ENCODE measurements at places on chromosomes 5 and 9. TPM values are rescaled to one million over a fixed set of nuclear protein-coding genes. Genes with fewer than 3 reads are reported as not detected.

DNA sequence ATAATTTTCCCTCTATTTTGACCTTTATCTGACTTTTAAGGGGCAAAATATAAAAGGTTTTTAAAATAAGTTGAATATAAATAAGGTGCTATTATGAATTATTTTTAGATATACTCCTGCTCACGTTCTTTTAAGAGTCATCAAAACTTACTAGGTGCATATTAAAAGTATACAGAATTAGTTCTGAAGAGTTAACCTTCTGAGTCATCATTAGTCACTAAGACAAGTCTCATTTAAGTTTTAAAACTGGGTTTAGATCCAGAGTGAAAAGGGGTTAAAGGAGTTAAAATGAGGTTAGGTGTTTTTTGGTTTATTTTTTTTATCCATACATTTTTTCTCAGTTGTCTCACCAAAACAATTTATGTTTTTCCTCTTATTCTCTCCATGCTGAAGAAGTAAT, 41.7 kb downstream of the SMIM15 start:
- no peak for DNase-seq

- no peak for DNase-seq
Observed at GRCh38 chr5:6716629-6717149, 3.5 kb downstream of the TENT4A start.

GRCh38 chr9:92310562-92310961, 14.6 kb downstream of the NOL8 start:
- DNase-seq = no peak

DNA sequence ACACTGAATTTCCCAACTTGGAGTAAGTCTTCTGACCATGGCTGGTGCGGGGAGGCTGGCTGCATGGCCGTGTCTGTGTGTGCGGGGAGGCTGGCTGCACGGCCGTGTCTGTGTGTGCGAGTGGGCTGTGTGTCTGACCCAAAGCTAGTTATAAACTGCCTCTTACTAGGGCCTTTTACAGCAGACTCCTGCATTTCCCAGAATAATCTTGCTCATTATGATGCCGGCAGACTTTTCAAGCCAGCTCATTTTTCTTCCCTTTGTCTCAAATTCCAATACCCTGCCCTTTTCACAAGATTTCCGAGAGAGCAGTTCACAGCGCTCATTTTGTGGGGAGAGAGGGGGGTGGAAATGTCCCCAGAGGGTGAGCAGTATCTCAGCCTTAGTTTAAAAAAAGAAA, 470.7 kb upstream of the BRINP1 start:
- DNase-seq = peak; percentile 59

The CCDC187 gene
- 1.7 TPM for total RNA-seq

The CHD1 gene
- total RNA-seq = 98.0 TPM

The CRHBP gene
- total RNA-seq = 0.96 TPM

The TNFSF15 gene
- 4.3 TPM for total RNA-seq

The EDIL3 gene
- 170 TPM for total RNA-seq
